ENCODE measurements at places on chromosomes 5 and 9.

DNA sequence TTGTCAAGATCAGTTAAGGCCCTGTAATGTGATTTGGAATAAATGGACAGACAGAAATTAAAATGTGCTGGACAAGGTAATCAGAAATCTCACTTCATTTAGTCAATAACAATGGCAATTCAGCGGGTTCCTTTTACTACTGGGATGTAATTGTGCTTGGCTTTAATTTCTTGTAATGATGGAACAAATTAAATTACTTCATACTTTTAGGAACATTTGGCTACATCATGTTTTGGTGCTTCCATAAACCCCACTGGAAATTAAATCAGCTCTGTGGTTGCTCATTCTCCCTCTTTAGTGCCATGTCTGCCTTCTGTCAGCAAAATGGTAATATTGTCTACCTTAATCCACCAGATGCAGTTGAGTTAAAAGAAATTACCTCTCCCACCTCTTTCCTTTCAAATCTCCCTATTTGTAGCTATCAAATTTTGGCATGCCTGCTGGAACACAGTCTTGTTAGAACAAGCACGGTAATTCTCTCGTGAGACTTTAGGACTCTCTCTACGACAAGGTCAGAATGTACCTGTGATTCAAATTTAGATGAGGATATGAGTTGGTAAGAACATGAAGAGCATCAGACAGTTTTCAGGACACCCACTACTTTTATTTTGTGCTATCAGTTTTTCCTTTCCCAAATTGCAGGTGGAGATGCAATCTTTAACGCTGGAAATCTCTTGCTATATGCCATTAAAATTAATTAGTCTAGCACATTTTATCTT lies 476.3 kb downstream of the RAB3C start:
- DNase-seq: no peak

- DNase-seq: no peak
Measured at GRCh38 chr5:75322066-75322465, 15.0 kb upstream of the HMGCR start.

DNA sequence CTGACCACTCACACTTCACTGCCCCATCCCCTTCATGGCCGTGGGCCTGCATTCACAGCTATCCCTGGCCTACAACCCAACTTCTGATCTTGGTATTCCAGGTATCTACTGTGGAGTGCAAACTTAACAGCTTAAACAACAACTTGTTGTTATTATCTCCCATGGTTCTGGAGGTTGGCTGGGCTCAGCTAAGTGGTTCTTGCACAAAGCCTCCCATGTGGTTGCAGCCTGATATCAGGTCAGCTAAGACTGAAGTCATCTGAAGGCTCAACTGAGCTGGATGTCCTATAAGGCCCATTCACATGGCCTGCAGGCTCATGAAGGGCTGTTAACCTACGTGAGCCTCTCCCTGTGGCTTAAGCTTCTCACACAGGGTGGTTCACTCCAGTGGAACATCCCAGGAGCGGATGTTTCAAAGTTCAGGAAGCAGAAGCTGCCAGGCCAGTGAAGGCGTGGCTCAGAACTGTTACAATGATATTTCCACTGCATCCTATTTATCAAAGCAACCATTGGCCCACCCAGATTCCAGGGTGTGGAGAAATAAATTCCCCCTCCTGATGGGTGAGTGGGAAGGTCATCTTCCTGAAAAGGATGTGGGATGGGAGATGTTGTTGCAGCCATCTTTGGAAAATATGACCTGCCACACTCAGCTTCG lies 30.0 kb upstream of the TRIO start:
- DNase-seq: no peak

- DNase-seq: no peak
Measured at GRCh38 chr5:116939641-116940040, 365.0 kb upstream of the SEMA6A start.

DNA sequence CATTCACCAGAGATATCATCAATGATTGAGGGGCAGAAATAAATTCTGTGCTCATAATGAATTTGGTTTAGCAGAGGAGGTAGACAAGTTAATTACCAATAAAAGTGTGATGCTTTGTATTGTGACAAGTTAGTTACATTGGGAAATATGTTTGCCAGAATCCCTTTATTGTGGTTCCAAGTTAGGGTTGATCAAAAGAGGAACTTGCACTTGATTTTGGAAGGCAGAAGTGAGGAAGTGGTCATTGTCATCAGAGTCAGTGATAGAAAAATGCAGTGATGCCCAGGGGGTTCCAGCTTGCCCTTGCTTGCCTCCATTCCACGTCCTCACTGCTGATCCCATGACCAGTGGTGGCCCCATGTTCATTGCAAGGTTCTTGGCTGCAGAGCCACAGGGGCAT lies 69.7 kb downstream of the SVEP1 start:
- DNase-seq: no peak

DNA sequence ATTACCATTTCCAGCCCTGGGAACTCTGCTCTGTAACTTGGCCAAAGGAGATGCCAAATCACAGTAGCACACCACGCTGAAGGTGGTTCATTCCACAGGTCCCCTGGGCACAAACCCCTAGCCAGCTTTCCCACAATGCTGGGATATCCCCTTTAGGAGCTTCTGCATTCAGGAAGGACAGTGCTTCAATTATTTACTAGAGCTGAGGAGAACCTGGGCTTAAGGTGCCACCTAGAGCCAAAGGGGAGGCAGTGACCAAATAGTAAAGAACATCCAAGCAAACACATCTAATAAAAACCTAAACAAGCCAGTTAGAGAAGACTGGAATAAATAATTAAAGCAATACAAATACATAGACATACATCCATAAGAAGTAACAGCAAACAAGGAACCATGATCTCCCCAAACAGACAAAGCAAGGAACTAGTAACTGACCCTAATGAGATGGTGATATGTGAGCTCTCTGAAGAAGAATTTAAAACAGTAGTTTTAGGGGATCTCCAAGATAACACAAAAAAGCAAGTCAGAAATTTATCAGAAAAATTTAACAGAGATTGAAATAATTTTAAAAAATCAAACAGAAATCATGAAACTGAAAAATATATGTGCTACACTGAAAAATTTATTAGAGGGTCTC lies 14.6 kb downstream of the KIF4B start:
- DNase-seq: no peak

DNA sequence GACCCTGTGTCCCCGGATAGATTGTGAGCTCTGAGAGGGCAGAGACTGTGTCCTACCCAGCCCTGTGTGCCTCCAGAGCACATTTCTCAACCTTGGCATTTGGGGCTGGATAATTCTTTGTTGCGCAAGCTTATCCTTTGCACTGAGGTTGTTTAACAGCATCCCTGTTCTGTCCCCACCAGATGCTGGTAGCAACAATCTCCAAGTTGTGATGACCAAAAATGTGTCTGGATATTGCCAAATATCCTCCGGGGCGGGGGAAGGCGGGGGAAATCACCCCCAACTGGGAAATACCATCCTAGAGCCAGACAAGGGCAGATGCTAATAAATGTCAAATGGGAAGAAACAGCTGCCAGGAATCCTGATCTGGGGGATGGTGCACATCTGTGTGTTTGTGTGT lies 24.0 kb upstream of the TNIP1 start:
- no peak for DNase-seq

DNA sequence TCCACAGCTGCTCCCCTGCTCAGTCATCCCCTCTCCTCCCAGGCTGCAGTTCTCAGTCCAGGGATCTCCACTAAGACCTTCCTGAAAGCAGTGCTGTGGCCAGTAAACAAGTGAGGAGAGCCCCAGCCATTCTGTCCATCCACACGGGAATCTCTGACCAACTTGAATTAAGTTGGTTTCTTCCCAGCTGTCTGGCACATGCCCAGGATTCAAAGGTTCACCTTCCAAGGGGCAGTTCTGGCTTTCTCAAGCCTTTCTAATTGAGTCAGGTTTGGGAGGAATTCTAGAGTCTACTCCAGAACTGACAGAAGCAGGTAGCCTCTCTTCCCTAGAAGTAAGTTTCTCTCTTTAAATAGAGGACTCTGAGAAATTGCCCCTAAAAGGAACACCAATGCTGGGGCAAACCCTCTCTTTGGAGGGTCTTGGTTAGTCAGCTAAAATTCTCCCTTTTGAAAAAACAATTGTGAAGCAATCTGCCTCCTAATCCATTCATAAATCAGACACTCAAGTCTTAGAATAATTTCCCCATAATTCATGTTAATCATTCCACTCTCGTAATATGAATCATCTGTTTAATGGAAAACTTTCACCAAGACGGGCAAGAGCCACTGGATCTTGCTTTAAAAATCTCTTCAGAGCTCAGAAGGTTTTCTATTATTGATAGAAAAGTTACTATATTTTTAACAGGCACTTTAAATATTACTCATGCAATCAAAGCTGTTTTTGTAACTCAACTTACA lies 133.8 kb downstream of the SPOCK1 start:
- DNase-seq: no peak

GRCh38 chr5:1011226-1011631 lies 2.6 kb downstream of the NKD2 start:
- DNase-seq: no peak

GRCh38 chr9:36396985-36397384 lies 3.1 kb downstream of the RNF38 start:
- DNase-seq: no peak

GRCh38 chr9:79477241-79477840 lies 94.4 kb upstream of the TLE4 start:
- no peak for DNase-seq

- no peak for DNase-seq
Measured at GRCh38 chr5:65334077-65334476, 147.6 kb downstream of the ADAMTS6 start.

DNA sequence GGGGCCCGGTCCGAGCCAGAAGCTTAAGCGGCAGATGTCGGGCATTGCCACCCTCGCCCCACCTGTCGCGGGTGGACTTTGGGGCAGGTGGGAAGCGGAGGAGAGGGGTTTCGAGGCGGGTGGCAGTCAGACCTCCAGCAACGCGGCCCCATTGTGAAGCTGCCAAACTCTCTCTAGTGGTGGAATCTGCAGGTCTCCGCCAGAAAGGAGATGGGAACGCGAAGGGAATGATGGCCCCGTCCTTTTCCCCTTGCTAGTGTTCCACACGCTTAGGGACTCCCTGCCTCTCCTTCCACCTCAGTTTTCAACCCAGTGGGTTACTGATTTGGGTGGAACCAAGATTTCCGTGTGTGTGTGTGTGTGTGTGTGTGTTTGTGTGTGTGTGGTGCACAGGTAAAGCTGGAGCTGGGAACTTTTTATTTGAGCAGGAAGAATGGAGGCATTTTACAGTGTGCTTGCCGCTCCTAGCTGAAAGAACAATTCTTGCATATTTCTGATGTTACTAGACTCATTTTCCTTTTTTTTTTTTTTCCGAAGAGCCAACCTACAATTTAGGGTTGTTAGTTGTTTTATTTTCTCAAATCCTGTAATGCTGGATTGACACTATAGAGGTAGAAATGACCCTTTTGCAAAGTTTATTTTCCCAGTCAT lies 1.3 kb downstream of the MACIR start:
- DNase-seq: no peak

Measured in stimulated activated CD4-positive, alpha-beta T cell treated with anti-CD3 and anti-CD28 coated beads, Interleukin-1b, Interleukin-23, amount 100 ng/mL, for 1 hour (primary cell).